Muscle of leg (tissue), 16 donors: ENCODE measurements at places on chromosomes 1 and 21. TPM values are rescaled to one million over a fixed set of nuclear protein-coding genes. Genes with fewer than 3 reads are reported as not detected.

PDZK1 gene
- 0.40 TPM for total RNA-seq

GABRD gene
- total RNA-seq = 0.35 TPM

HMGCS2 gene
- 0.13 TPM for total RNA-seq

AQP10 gene
- 0.04 TPM for total RNA-seq

TIAM1 gene
- 14.1 TPM for total RNA-seq

DYRK1A gene
- 64.7 TPM for total RNA-seq

TMEM82 gene
- not detected for total RNA-seq

TNFRSF18 gene
- 2.7 TPM for total RNA-seq

SPOCD1 gene
- total RNA-seq = 0.13 TPM

BLACAT1 gene
- total RNA-seq = not detected
